GM19239 (cell line): ENCODE measurements at places on chromosomes 13 and 19.

GRCh38 chr19:53782698-53783097 lies 41.4 kb downstream of the NLRP12 start:
- DNase-seq, result no peak

GRCh38 chr19:11384778-11385129 lies 640 bp upstream of the EPOR start:
- no peak for DNase-seq

GRCh38 chr19:3133793-3134116 lies 2.1 kb upstream of the GNA15 start:
- no peak for DNase-seq

- no peak for DNase-seq
Observed at GRCh38 chr19:24060687-24061356, 26.2 kb upstream of the ZNF254 start.

GRCh38 chr13:40981361-40981760 lies 37.8 kb downstream of the ELF1 start:
- DNase-seq, result no peak

DNA sequence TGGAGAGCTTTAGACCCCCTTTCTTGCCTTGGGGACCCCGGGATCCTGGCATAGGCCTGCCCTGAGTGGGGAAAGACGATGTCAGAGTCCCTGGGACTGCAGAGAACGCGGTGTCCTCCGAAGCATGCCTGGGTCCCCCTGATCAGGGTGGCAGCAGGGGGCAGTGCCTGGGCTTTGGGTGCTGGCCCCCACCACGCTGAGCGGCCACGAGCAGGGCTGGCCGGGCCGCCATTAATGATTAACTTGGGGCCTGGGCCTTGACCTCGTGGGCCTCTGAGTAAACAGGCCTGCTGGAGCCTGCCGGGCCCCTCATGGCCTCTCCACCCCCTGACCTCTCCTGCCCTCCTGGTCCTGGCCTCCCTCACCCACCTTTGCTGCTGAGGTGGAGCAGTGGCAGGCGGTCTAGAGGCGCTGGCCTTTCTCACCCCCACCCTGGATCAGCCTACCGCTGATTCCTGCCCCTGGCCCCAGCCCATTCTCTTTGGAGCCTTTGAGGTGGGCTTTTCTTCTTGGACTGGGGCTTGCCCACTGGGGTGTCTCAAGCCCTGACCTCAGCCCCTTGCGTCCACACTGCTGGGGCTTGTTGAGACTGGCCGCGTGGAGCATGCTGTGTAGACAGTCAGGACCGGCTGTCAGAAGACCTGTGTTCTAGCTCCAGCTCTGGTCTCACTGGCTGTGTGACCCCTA lies 26.3 kb downstream of the CEBPA start:
- no peak for DNase-seq

GRCh38 chr13:45109102-45109720 lies 11.1 kb upstream of the GTF2F2 start:
- no peak for DNase-seq

DNA sequence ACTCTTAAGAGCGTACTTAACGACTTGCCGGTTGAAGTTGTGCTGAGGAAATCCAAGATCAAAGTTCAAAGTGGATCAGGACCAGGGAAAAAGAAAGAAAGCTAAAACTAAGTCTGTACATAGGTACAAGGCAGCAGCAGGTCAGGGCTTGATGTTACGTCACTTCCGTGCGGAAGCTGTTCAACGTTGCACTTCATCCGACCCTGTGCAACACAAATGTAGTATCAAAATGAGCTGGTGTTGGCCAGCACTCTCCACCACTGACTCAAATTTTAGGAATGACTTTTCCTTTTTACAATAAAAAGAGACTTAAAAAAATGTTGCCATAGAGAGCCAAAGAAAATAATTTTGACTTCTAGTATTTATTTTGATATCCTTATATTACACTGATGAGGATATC lies 1315.4 kb downstream of the EFNB2 start:
- no peak for DNase-seq

GRCh38 chr13:76741046-76741445 lies 145.2 kb downstream of the KCTD12 start:
- no peak for DNase-seq

- DNase-seq, result no peak
Observed at GRCh38 chr13:99813336-99814095, 158.1 kb downstream of the ZIC5 start.

DNA sequence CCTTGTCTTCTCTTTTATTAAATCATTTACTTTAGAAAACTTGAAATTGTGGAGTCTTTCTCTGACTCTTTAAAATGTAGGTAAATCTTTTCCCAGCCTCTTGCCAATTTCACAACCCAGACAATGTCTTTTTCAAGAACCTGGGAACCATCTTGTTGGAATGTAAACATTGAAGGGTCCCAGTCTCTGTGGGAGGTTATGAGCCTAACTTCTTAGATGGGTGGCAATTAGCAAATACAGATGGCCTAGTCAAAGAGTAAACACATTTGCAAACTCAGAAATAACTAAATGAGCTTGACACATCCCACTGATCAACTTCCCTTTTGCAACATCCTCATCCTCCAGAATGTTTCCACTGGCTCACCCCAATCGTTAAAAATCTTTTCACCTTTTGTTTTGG lies 721.0 kb downstream of the PCDH9 start:
- no peak for DNase-seq

DNA sequence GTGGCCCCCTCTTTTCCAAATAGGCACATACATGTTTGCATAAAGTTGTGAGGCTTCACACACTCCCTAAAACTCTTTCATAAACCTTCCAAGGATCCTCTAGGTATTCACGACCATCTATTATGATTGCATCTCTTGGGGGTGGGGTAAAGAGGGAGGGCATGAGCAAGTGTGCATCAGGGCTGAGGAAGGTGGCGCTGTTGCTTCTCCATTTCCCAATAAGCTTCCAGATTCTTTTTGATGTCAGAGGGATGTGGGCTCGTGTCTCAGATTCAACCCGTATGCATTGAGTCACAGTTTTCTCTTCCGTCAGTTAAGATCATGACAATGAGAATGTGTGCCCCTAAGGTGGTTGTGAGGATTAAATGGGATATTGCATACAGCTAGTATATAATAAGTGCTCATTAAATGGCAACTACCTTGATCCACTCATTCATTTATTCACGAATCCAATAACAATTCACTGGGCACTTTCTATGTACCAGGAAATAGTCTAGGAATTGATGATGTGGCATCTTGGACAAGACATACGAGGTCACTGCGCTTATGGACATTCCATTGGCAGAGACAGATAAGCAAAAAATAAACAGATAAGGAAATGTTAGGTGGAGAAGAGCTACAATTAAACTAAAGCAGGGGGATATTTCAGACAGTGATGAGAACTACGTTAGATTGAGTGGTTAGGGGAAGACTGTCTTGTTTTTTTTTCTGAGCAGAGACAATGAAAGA lies 10.3 kb downstream of the CYP2B6 start:
- DNase-seq, result no peak

- DNase-seq, result no peak
Observed at GRCh38 chr13:106314417-106314816, 221.0 kb downstream of the EFNB2 start.

DNA sequence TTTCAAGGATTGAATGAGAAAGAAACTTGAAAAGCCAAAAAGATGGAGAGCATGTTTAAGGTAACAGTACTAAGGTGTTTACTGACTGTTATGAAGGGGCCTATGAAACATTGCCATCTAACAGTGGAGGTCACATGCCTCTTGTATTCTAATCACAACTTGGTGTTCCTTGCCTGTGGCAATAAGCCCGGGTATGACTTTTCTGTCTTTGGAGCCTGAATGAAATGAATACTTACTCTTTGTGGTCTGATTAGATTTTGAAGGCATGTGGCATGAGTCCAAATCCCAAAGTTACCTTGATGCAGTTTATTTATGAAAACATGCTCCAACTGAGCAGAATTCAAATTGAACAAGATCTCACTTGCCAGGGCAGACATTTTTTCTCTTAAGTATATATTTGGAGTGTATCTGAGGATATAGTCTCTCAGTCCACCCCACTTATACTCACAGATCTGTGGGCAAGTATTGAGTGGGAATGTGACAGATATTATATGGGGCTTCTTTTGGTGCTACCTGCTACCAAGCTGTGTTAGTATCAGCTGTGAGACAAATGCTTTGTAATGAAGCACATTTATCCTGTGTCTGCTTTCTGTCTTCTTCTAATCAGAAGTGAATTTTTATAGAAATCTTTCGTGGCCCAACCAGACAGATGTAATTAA lies 67.5 kb downstream of the B3GLCT start:
- no peak for DNase-seq

- DNase-seq, result no peak
Observed at GRCh38 chr13:93976528-93976927, 503.0 kb downstream of the DCT start.

DNA sequence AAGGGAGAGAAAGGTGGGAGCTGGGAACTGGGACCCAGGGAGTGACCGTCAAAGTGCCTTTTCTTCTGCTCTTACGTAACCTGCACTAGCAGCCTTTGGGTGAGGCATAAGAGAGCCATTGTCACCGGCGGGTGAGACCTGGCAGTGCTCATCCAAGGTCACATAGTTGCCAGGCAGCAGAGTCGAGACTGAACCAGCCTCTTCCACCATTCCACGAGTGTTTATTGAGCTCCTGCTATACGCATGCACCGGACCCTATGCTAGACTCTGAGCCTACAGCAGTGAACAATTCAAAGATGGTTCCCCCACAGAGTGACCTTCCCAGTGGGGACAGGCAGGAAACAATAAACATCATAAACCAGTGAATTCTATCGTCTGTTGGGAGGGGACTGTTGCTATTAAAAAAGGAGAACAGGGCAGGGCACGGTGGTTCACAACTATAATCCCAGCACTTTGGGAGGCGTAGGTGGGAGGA lies 18.6 kb upstream of the STRN4 start:
- DNase-seq, result no peak

- peak; percentile 93 for DNase-seq
Observed at GRCh38 chr19:3665681-3666544, 34.4 kb downstream of the PIP5K1C start.
